ENCODE measurements at places on chromosomes 6 and 20.

DNA sequence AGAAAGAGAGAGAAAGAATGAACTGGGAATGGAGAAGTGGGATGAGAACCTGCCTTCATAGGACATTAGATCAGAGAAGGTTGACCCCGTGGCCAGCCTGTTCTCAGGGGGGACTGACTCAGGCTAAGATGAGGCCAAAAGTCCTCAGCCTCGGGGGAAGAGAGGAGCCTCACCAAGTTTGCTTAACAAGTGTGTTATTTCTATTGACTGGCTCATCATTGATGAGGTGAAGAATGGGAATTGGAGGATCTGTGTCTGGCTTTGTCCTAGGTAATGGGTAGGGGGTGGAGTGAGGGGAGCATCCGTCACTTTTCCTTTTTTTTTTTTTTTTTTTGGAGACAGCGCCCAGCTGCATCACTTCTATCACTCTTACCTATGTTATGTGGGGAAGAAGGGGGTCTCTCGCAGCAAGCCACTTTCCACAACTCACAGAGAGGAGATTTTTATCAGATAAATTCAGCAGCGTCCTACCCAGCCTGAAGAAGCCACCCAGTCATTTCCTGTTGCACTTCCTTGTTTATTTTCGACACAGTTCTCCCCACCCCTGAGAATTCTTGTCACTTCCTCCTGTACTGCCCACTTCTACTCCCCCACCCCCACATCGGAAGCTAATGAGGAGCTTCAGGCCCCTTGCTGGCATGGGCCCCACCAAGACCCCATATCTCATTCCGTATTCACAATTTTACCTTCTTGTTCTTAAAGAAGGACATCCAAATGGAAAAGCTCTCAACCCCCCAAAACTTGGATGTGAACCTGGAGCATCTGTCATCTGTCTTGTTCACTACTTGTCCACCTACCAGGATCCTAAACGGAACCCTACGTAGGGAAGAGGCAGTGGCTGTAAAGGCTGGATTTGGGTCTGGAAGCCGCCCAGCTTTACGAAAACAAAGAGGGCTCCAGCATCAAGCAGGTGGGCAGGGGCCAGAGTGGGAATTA is 2.8 kb upstream of the RNASET2 start:
- DNase-seq, result no peak

GRCh38 chr6:11484441-11484840 is 53.1 kb upstream of the TMEM170B start:
- DNase-seq, result no peak

DNA sequence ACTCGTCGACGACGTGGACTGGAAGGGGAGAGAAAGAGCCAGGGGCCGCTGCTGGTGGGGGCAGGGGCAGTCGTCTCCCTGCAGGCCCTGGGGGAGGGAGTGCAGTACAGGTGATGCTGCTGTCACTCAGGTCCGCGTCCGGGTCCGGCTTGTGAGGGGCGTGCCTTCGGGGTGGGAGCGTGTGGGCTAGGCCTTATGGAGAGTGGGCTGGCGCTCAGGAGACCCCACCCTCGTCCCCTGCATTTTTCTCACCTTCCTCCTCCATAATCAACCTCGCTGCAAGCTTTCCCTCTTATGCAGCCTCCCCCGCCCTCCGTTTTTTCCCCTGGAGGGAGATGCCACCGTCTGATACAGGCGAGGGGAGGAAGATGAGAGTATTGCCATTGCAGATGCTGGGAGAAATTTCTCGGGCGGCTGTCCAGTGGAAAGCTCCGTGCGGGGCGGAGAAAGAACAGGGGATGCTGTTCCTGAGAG is 632 bp downstream of the PCMT1 start:
- DNase-seq, result peak; percentile 53

- peak; percentile 39 for DNase-seq
These were observed 222.9 kb downstream of the DLL1 start for GRCh38 chr6:170067923-170068360.

DNA sequence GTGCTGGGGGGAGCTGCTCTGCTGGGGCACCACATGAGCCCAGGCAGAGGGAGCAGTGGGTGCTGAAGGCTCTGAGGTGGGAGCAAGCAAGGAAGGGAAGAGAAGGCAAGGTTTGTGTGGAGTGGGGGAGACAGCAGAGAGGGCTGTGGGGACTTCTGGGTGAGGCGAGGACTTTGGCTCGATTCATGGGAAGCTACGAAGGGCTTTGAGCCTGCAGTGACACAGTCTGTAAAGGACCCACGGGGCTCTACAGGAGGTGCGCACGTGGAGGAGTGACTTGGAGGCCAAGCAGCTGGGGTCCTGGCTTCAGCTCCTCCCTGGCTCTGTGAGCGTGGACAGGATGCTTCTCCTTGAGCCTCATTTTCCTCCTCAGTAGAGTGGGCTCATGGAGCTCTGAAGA is 29.1 kb upstream of the CSNK2A1 start:
- no peak for DNase-seq

DNA sequence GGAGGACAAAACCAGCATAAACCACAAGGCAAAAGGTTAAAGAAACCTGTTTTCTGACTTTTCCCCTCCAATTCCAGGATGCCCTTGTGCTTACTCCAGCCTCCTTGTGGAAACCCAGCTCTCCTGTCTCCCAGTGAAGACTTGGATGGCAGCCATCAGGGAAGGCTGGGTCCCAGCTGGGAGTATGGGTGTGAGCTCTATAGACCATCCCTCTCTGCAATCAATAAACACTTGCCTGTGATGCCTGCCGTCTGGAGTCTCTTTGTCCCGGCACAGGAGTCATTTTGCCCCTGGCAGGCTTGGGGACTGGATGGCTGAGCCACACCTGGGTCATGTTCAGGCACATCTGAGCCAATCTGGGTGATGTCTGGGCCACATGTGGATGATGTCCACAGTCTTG is 26.6 kb downstream of the BPIFB1 start:
- no peak for DNase-seq

- no peak for DNase-seq
These were observed 22.7 kb downstream of the MRPL14 start for GRCh38 chr6:44104481-44105021.

DNA sequence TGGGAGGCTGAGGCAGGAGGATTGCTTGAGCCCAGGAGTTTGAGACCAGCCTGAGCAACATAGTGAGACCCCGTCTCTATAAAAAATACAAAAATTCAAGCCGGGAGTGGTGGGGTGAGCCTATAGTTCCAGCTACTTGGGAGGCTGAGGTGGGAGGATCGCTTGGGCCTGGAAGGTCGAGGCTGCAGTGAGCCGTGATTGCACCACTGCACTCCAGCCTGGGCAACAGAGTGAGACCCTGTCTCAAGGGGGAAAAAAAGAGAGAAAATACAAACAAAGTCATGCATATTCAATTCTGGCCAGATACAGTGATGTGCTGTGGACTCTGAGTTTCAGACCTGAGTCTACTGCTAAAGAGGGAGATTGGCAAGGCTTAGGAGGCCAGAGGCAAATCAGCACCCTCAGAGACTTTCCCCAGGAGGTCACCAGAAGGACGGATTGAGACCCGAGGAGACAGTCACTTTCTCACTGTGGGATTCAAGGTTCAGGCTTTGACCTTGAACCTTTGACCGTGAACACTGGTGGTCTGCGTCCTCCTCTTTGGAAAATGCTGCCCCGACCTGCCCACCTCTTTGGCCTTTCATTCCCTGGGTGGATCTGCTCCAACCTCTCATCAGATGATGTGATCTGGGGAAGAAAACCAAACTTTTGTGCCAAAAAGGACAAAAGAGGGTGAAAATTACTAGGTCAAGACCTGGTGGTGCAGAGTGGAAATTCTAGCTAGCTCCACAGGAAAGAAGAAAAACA is 31.2 kb downstream of the TGM2 start:
- DNase-seq, result no peak

DNA sequence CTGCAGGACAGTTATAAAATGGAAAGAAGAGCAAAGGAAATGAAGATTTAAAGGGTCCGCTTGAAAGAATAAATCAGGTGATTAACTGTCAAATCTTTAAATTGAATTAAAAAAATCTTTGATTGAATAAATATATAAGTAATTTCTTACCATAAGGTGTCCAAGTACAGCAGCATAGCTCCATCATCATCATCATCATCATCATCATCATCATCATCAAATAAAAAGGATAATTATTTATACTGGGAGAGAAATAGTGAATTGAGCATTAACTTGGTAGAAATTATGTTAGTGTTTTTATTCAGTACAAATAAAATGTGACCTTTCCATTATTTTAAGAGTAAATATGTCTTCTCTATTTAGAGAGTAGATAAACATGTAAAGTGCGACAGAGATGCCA is 745.6 kb upstream of the MARCKS start:
- DNase-seq, result no peak

DNA sequence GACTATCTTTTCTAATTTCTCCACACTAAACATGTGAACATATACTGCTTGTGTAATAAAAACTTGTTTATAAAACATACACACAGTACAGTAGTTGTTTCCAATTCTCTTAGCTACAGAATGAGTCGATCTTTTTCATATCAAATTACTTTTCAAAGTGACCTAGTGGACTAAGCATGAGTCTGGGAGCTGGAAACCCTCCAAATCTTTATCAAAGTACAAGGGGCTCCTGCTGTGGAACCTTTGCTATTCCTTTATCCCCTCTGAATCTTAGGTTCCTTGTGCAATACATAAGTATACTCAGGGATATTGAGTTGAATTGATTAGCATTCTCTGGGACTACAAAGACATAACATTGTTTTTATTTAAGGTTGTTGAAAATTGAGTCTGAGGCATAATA is 48.7 kb upstream of the TAB2 start:
- DNase-seq, result no peak

GRCh38 chr6:119034827-119035458 is 43.5 kb downstream of the FAM184A start:
- no peak for DNase-seq

GRCh38 chr20:49803418-49803817 is 9.2 kb upstream of the SLC9A8 start:
- no peak for DNase-seq

- no peak for DNase-seq
These were observed at the start of gene BMP2 for GRCh38 chr20:6767536-6768227. Gene BMP2 (plus strand): TSS chr20:6767686. CDS start chr20:6770127, 2,441 bp downstream.

- no peak for DNase-seq
These were observed 27.0 kb downstream of the SOD2 start for GRCh38 chr6:159665868-159666635.

GRCh38 chr6:158328952-158329351 is 16.7 kb downstream of the TULP4 start:
- DNase-seq, result no peak

DNA sequence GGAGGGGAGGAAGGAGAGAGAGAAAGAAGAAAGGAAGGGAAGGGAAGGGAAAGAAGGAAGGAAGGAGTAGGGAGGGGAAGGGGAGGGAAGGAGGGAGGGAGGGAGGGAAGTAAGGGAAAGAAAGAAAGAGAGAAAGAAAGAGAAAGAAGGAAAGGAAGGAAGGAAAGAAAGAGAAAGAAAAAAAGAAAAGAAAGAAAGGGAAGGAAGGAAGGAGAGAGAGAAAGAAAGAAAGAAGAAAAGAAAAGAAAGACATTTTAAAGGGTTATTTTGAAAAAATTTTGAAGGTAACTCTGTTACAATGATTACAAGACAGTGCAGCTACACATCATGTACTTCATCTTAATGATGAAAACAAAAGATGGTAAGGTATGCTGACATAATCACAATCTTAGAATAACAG is 3.9 kb downstream of the KIAA0319 start:
- no peak for DNase-seq

Data from breast epithelium (tissue), 4 donors.